Spleen (tissue), 13 donors: ENCODE measurements at places on chromosomes 13 and 19. TPM values are rescaled to one million over a fixed set of nuclear protein-coding genes. Genes with fewer than 3 reads are reported as not detected.

The WDR62 gene
- total RNA-seq, result 1.8 TPM

DNA sequence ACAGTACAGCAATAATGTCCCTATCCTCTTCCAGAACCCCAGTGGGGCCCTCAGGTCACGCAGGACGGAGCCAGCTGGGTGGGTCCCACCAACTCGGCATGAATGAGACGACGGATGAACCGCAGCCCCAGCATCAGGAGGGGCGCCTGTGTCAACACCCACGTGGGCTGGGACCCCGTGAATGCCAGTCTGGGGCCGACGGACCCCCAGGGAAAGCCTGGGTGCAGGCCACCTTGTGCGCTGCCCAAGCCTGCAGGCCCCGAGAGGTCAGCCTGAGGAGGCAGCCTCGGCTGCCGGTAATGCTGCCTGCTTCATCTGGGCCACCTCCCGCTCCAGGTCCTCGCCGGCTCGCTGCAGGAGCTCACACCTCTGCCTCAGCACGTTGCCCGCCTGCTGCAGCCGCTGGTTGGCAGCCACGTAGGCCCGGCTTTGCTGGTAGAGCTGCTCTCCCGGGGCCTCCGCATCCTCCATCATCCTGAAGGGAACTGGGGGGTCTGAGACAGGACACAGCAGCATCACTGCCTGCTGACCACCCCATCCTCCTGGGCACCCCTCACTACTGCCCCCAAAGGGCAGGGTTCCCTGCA lies 4.2 kb downstream of the C19orf25 start:
- peaks cover 29% of the 10 kb centered on the region for H3K27me3 ChIP-seq
- no peak overlapping the region for H3K4me3 ChIP-seq
- no peak overlapping the region for H3K27ac ChIP-seq
- DNase-seq, result no peak
- peaks cover 36% of the 10 kb centered on the region for H3K36me3 ChIP-seq

GRCh38 chr13:32135655-32136054 lies 104.1 kb downstream of the FRY start:
- no peak overlapping the region for H3K4me3 ChIP-seq
- peaks cover 12% of the 10 kb centered on the region for H3K36me3 ChIP-seq
- H3K27ac ChIP-seq, result no peak overlapping the region

GRCh38 chr13:108037348-108037747 lies 178.0 kb downstream of the LIG4 start:
- H3K4me1 ChIP-seq, result no peaks in the 10 kb centered on the region
- no peak overlapping the region for H3K27ac ChIP-seq
- no peaks in the 10 kb centered on the region for H3K27me3 ChIP-seq
- no peak overlapping the region for H3K4me3 ChIP-seq
- DNase-seq, result no peak
